ENCODE measurements at places on chromosomes 3 and 15.
A peak's percentile ranks its signal among the peaks of the same experiment; 100 is the strongest.

DNA sequence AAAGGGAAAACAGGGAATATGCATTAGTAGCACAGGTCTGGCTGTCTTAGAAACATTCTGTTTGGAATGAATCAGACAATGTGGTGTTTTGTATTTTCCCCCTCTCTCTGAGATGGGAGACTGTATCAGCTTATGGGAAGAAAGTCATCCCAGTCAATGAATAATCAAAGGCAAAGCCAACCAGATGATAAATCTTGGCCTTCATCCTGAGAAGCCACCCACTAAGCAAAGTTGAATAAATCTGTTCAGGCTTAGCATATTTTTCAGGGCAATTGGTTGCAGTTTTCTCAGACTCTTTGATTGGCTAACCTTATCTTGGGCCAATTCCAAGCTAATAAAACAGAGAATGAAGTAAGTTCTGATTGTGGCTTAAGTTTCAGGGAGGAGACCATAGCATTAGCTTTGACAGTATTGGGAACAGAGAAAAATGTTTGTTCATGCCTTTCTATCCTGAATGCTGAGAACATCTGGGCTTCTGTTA is 63.6 kb upstream of the ARL8B start:
- DNase-seq = no peak

DNA sequence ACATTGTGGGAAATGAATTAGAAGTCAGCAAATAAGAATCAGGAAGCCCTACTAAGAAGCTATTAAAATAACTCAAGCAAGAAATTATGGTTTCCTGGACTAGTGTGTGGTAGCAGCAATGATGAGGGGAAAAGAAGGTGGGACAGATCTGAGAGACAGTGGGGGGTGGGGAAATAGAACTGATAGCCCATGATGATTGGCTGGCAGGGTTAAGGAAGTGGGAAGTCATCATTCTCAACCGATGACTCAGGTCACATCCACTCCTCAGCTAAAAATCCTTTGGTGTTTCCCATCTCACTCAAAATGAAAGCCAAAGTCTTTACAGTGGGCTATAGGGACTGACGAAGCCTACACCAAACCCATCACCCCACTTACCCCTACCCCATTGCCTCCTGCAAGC is 153.9 kb upstream of the ARHGEF26 start:
- no peak for DNase-seq

DNA sequence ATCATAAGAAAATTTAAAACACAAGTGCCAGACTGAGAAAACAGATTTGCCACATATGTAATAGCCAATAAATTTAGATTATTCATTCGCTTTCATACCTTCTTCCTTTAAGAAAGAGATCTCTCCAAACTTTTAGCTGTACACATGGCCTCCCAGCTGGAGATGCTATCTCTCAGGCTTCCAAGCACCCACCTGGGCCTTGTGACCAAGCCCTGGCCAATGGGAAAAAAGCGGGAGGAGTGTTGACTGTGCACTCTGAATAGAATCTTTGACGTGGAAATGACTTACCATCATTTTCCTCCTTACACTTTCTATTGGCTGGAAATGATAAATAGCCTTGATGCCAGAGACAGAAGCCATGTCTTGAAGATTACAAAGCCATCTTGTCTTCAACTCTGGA is 1106.6 kb downstream of the TBL1XR1 start:
- DNase-seq = no peak

- no peak for DNase-seq
These were observed 1155.5 kb downstream of the TBL1XR1 start for GRCh38 chr3:176041812-176042211.

DNA sequence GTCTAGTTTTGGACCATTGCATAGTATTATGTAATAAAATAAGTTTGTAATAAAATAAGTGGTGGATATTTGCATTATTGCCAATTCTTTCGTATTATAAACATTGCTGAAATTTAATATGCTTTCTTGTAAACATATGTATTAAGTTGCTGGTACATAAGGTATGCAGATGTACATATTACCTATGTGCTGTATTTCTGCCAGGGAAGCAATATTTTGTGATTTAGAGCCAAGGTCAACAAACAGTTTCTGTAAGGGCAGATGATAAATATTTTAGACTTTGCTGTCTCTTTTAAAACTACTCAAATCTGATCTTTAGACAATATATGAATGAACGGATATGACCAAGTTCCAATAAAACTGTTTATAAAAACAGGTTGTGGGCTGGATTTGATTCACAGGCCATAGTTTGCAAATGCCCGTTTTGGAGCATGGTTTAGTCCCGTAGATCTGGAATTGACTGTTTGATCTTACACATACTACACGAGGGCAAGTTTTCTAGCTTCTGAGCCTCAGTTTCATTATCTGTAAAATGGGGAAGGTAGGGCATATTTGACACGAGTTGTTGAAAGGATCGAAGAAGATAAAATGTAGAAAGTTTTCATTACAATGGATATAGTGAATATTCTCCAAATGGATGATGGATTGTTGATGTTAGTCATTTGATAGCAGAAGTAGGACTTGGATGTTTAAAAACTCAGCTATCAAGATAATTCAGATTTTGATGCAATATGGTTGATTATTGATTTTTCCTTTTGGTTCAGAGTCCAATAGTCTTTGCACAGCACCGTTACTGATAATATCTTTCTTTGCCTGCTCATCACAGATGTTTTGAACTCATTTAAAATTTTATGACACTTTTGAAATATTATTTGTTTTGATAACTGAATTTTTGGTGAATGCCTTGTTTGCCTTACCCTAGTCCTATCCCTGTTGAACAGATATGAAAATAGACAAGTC is 394.6 kb downstream of the FEZF2 start:
- DNase-seq = no peak

DNA sequence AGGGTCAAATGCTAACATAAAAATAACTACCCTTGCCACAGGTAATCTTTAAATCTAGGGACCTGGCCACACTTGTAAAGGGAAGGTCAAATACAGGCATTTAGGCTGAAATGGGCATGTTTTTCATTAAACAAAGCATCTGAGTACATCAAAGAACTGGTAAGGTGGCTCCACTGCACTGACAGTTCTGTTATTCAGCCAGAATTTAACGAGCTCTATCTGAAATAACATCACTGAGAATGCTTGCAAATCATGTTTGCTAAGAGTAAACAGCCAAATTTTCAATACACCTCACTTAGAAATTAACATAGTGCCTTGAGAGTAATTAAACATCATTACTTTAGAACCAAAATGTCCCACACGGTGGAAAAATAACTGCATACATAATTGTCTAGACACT is 118.9 kb downstream of the MTHFS start:
- DNase-seq = no peak

- no peak for DNase-seq
These were observed 37.7 kb downstream of the SLC6A6 start for GRCh38 chr3:14440168-14440518.

DNA sequence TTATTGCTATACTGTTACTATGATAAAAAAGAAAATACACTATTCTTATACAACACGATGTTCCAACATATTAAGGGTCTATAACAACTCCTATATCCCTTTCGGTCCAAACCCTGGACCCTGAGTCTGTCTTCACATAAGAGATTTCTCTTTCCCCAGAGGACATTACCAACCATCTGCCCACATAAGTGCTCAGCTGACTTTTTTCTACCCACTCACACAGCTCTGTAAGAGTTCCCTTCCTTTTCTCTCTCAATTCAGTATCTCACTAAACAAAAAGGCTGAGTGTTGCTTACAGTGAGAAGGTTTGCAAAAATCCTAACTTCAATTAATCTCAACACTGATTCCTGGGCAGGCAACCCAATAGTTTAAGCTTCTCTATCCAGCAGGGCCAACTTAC is 30.5 kb downstream of the ITGB5 start:
- no peak for DNase-seq

DNA sequence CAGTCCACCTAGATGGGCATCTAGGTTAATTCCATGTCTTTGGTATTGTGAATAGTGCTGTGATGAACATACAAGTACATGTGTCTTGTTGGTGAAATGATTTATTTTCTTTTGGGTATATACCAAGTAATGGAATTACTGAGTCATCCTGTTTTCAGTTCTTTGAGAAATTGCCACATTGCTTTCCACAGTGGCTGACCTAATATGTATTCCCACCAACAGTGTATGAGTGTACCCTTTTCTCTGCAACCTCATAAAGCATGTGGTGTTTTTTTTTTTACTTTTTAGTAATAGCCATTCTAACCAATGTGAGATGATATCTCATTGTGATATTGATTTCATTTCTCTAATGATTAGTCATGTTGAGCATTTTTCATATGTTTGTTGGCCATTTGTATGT is 86.0 kb upstream of the NDN start:
- DNase-seq = no peak

GRCh38 chr3:175075269-175075668 is 216.1 kb downstream of the NAALADL2 start:
- no peak for DNase-seq

DNA sequence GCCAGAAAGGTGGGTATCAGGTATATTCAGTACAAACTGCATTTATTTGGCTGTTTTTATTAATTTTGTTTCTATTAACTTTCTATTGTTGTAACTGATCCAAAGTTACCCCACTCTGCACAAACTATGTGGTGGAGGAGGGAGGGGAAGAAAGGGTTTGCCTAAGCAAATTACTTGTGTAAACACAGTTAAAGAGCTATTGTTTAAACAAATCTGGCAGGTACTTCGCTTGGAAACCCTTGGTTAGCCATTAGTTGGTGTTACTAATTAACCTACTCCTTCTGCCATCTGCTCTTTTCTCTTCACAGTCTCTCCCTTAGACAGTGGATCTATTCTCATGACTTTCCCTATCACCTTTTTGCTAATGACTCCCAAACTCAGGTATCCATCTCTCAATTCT is 328.4 kb upstream of the NECTIN3 start:
- no peak for DNase-seq

GRCh38 chr15:57390583-57390982 is 14.3 kb downstream of the CGNL1 start:
- no peak for DNase-seq

DNA sequence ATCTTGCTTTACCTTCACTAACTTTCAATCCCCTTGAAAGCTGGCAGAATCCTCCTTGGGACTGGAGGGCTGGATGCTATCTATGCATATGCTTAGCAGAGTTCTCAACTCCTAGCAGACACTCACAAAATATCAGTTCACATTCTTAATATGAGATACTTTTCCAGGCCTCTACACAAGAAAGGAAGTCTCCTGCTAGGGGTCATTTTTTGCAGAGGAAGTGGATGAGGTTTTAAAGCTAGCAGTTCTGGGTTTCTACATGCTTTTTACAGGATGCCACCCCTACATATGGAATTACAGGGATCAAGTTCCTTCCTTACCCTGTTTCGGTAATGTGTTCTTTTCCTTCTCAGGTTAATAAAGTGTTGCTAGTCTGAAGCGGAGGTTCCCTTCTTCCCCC is 206.3 kb upstream of the TP63 start:
- no peak for DNase-seq

DNA sequence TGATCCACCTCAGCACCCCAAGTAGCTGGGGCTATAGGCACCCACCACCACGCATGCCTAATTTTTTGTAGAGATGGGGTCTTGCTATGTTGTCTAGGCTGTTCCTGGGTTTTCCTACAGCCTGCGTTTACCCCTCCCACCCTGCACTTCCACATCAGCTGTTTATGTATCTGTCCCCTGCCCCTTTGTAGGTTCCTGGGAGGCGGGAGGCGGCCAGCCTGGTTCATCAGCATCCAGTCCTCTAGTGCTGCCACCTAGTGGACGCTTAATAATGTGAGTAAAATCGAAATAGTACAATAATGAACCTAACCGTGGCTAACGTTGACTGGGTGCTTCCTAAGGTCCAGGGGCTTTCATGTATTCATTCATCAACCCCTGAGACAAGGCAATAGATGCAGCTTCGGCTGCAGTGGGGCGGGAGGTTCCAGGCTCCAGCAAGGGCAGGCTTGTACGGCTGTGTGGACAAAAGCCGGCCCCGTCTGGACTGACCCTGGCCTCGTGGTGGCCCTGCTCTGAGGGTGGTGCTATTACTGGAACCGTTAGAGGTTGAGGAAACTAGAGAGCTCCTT is 1.2 kb upstream of the LCTL start:
- DNase-seq = peak; percentile 88

DNA sequence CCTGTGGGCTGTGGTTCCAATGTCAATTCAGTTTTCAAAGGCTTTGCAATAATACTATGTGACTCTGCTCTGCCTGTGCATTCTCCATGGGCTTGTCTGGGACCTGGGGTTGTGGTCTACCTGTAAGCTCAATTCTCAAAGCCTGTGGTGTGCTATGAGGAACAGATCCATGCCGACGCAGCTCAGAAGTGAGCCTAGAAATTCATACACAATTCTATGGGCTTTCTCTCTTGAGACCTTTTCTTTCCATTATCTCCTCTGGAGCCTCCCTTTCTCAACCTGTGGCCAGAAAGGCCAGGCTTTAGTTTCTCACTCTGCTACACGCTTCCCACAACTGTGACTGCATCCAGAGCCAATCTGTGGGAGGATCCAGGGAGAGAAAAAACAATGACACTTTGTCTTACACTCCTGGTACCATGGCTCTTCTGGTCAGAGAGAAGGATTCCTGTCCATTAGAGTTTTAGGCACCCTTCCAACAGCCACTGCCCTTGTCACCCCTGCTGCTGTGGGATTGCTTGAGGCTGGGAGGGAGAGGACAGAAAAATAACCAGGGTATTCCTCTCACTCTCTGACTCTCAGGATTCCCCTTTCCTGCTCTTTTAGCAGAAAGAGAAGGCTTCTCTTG is 34.1 kb upstream of the KLF13 start:
- DNase-seq = no peak

GRCh38 chr15:68298882-68299381 is 21.4 kb downstream of the FEM1B start:
- DNase-seq = no peak

- DNase-seq = no peak
These were observed 171.0 kb upstream of the SMAD3 start for GRCh38 chr15:66894363-66894762.

DNA sequence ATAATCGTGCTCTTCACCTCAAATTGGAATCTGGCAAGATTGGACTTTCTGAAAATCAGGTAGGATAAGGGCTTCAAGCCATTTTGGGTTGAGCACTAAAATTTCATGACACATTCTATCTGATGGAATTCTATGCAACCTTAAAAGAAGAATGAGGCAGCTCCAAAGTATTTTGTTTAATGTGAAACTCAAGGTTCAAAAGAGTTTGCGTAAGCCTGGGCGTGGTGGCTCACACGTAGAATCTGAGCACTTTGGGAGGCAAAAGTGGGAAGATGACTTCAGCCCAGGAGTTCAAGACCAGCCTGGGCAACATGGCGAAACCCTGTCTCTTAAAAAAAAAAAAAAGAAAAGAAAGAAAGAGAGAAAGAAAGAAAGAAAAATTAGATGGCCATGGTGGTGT is 3.6 kb upstream of the PLA1A start:
- DNase-seq = no peak

- no peak for DNase-seq
These were observed 473.1 kb upstream of the UBE2E2 start for GRCh38 chr3:22729981-22730380.

GRCh38 chr15:101232677-101233076 is 19.2 kb downstream of the CHSY1 start:
- DNase-seq = no peak

DNA sequence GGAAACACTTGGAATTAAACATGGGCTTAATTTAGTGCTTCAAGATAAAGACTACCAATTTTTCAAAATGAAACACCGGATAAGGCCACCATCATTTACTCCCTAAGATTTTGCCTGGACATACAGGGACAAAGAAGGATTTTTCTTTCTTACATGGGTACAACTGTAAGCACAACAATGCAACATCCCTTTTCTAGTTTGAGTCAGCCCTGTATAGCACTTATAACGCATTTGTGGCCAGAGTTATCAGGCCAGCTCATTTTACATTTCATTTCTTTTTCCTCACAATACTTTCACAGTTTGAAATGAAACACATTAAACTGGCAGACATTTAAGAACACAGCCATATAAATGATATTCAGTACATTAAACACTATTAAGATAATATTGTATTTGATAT is 9.8 kb upstream of the SUCNR1 start:
- no peak for DNase-seq
